Jurkat, Clone E6-1 (cell line): ENCODE measurements at places on chromosomes 12 and 14.

DNA sequence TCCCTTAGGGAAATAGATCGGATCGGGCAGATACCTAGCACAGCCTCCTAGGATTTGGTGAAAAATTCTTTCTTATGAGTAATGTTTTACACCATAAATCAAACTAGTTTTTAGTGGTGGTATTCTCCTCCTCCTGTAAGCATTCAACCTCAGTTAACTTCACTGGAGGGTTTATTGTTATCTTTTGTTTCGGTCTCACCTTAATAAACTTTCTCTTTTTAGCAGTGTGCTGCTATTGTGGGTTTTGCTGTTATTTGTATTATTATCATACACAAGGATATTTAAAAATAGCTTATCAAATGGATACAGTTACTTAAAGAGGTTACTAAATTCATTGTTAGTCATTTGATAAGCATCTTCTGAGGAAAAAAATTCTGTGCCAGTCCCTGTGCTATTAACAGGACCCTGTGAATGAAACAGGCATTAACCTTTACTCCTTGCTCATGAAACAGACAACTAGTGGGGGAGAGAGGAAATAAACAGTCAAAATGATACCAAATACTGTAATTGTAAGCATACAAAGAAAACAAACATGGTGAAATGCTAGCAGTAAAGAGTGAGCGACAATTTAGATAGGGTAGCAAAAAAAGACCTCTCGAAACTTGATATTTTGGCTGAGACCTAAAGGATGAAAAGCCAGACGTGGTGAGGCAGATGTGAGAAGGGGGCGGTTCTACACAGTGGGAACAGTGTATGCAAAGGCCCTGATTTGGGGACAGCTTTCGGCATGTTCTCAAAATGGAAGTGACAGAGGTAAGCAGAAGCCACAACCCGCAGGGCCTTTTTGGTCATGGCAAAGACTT, 178.7 kb upstream of the SOX5 start:
- no peak for DNase-seq

- DNase-seq, result no peak
These were observed 5.8 kb downstream of the JDP2 start for GRCh38 chr14:75433631-75434071.

DNA sequence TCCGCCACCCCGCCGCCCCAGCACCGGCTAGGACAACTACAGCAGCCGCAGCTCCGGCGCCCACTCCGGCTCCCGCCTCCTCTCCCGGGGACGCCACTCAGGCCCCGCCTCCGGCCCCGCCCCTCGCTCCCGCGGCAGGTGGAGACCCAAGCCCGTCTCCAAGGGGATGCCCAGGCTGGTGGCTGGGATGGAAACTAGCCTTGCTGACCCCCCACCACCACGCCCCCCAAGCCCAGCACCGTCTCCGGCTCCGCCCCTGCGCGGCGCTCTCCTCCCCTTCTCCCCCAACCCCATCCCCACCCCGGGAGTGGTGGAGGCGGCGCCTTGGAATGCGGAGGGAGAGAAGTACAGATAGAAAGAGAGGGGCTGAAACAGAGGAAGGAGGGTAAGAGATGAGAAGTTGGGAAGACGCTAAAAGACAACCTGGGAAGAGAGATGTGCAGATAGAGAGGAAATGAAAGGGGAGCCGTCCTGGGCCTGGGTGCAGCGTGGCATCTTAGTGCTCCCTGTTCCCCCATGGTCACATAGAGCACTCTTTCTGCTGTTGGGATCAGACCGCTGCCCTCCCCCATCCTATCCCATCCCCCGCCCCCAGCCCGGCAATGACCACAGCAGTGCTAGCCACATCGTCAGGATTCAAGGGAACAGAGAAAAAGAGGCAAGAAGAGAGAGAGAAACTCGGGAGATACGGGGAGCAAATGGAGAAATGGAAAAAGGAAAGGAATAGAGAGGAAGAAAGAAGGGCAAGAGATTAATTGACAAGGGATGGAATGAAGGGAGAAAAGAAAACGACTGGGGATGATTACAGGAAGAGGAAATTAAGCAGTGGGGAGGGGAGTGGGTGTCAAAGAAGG, at the start of gene ITGA7:
TSS of gene ITGA7 (minus strand) at position 64 of the 854 bp plus-strand sequence. CDS start 222 bp downstream, outside the sequence.
- DNase-seq, result no peak

- no peak for DNase-seq
These were observed 485.6 kb upstream of the TMEM132C start for GRCh38 chr12:127781336-127781735.

DNA sequence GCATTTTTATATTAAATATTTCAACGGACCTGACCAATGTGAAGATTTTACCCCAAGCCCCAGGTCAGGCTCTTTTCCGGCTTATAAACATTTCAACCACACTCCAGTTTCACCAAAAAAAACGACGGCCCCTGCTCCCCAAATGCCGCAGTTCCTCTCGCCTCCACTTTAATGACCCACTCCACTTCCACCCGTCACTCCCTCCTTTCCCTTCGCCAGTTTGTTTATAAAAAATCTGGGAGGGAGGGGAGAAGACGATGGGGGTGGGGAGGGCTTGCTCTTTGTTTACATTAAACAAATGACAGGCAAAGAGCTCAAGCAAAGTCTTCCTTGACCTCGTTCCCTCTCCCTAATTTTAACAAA, 5.4 kb downstream of the SIX6 start:
- no peak for DNase-seq

DNA sequence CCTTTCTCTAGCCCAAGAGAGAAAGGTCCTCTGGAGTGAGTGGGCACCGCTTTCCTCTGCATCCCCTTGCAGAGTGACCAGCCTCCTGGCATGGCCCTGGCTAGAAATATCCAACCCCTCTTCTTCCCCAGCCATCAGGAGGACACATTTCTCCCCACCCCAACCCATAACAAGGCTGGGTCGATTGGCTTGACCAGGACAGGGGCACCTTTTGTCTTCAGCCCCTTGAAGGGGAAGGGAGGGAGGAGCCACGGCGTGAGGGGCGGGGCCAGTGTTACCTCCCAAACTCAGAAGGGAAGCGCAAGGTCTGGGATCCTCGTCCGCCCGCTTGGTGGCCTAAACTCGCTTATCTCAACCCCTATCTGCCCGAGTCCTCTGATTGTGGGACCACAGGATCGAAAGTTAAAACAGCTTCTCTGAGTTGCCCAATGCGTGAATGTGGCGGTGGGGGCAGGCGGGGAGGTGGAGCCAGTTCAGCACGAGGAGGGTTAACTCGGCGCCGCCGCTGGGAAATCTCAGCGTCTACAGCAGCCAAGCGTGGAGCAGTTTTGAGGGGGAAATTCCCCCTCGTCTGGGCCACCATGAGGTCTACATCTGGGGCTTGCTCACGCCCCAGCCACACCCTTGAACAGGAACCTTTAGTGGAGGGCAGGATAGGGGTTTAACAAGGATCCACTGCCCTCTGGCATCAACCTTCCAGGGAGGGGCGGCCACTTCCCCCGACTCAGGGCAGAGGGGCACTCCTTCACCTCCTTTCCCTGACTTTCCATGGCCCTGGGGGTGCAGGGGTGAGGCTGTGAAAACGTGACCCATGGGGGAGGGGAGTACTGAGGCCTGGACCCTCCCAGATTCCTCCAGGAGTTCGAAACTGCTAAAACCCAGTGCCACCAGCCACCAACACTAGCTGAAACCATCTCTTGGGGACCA, 795 bp downstream of the STAT6 start:
- peak; percentile 80 for DNase-seq

GRCh38 chr12:27183342-27183741, 60.7 kb upstream of the STK38L start:
- DNase-seq, result no peak

GRCh38 chr12:52715416-52715815, 12.1 kb upstream of the KRT77 start:
- no peak for DNase-seq

GRCh38 chr12:81094718-81095360, 17.0 kb downstream of the ACSS3 start:
- DNase-seq, result no peak

GRCh38 chr12:10069099-10069498, 29.7 kb downstream of the CLEC1A start:
- no peak for DNase-seq

DNA sequence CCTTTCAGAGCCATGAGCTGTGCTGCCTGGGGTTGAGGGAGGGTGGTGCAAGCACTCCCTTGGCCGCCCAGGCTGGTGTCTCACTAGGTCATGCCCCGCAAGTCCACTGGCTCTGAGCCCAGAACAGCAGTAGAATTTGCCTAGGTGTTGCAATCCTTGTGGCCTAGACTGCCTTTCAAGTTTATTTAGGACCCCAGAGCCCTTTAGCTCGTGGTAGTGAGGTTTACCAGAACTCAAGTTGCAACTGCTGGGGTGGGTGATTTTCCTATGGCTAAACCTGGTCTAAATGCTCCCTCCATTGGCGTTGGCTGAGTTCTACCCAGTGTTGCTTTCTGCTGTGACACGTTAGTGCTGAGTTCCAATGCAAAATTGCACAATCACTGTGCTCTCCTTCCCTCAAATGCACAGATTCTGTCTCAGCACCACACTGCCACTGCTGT, 287.2 kb downstream of the BCAT1 start:
- DNase-seq, result no peak

DNA sequence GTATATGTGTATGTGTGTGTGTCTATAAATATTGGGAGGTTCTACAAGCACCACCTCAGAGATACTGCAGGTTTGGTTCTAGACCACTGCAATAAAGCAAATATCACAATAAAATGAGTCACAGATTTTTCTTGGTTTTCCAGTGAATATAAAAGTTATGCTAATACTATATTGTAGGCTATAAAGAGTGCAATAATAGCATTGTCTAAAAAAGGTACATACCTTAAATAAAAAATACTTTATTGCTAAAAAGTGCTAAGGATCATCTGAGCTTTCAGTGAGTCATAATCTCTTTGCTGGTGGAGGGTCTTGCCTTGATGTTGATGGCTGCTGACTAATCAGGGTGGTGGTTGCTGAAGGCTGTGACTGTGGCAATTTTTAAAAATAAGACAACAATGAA, 111.1 kb downstream of the VEZT start:
- DNase-seq, result no peak

GRCh38 chr12:49298160-49298559, 3.2 kb downstream of the PRPH start:
- no peak for DNase-seq

DNA sequence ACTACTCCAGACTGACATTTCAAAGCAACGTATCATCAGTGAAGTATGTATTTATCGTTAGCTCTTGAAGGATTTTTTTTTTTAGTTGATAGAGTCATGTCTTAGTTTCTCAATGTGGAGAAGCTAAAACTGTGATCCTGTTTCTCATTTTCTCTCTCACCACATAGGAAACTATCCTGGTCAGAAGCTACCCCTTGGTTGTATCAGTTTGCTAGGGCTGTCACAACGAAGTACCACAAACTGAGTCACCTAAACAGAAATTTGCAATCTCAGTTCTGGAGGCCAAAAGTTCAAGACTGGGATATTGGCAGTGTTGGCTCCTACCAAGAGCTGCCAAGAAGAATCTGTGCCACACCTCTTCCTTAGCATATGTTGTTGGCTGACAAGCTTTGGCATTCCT, 369.1 kb downstream of the RGS6 start:
- DNase-seq, result no peak

DNA sequence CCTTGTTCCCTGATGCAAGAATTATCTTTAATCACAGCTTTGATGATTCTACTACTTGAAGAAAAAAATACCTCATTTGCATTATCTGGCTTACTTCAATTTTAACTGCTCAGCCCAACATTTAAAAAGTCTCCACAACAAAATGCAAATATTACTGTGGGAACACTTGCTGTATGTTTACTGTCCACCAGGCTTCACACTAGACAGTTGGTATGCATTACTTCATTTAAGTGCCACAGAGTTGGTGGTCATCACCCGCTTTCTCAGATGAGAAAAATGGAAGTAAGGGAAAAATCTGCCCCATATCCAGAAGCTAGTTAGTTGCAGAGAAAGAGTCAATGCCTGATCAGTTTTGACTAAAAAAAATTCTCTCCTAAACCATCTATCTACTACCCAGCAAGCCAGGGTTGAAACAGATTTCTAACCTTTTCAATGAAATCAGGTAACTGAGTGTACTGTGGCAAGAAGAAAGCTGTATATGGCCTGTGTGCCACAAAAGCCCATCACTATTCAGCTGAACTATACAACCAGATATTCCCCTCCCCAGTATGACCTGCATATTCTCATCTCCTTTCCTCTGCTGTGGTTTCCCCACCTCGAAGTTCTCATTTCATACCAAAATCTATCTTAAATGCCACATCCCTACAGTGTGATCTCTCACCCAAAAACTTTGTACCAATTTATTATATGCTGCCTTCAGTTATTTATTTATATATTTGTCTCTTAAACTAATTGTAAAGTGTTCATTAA, 90.3 kb downstream of the ATP2B1 start:
- no peak for DNase-seq

- DNase-seq, result no peak
These were observed 22.5 kb upstream of the PTGDR start for GRCh38 chr14:52244997-52245396.

GRCh38 chr14:54435500-54435981, 5.6 kb downstream of the CNIH1 start:
- DNase-seq, result no peak

DNA sequence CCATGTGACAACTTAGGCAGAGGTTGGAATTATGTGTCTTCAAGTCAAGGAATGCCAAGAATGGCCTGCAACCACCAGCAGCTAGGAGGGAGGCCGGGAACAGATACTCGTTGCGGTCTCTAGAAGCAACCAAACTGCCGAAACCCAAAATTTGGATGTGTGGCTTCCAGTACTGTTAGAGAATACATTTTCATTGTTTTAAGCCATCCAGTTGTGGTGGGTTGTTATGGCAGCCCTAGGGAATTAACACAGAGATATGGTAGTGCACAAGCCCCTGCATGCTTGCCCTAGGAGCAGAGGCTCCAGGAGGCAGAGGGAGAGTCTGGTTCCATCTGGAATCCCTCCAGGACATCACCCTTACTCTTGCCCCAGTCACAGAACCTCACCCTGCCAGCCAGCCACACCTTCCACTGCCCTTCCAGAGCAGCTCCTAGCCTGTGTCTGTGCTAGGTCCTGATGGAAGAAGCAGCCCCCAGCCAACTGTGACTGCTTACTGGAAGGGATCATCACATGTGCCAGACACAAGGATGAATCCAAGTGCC, 19.5 kb downstream of the PITPNM2 start:
- DNase-seq, result no peak

- DNase-seq, result no peak
These were observed 702.8 kb downstream of the VRK1 start for GRCh38 chr14:97499790-97500481.

DNA sequence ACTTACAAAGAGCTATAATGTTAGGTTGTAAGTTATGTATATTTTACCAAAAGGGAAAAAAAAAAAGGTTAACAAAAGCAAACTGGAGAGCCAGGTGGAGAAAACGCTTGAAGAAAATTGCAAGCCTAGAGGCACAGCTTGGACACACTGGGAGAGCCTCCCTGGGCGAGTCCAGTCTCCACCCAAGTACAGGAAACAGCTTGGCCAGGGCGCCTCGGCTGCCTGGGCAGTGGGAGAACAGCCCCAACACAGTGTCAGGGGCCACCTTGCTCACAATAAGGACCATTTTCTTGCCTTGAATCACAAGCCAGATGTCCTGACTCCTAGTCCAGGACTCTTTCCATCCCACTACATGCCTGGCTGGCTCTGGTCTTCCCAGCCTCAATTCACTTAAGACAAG, 33.3 kb downstream of the TTC7B start:
- no peak for DNase-seq

GRCh38 chr14:33726685-33727084, 224.2 kb downstream of the EGLN3 start:
- DNase-seq, result no peak
